Esophagus mucosa (tissue), 1 donor: ENCODE measurements at places on chromosomes 16 and 17.

- ATAC-seq: no peak
Observed at GRCh38 chr16:89099905-89100304, 6.3 kb downstream of the ACSF3 start.

GRCh38 chr17:36566081-36566480 is 21.4 kb downstream of the GGNBP2 start:
- no peak for ATAC-seq

DNA sequence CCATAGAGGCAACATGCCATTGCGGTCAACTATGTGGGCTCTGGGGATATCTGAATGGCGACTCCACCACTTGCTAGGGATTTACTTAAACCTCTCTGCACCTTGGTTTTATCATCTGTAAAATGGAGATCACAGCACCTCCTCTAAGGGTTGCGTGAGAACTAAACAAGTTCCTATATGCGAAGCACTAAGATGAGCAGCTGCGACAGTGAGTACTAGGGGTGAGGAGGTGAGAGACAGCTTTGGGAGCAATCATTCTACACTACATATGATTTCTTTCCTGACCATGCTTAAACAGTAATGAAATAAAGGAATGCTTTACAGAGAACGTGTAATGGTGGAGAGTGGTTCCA is 61.4 kb downstream of the CREBBP start:
- ATAC-seq: no peak

DNA sequence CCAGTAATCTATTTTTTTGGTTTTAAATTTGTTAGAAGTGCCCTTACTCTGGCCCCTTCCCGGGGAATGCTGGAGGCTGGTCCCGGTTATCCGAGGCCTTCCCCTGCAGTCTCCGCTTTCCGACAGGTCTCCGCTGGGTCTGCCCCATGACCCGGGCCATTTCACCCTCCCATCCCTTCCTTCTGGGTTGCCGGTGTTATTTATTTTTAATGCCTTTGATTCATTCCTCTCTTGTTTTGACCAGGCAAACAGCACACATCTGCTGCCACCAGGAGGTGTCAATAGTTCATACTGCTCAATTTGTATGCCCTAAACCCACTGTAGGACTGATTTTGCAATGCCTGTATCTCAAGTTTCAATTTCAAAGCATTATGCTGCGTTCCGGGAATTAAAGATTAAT is 113.2 kb upstream of the IRX5 start:
- no peak for ATAC-seq

DNA sequence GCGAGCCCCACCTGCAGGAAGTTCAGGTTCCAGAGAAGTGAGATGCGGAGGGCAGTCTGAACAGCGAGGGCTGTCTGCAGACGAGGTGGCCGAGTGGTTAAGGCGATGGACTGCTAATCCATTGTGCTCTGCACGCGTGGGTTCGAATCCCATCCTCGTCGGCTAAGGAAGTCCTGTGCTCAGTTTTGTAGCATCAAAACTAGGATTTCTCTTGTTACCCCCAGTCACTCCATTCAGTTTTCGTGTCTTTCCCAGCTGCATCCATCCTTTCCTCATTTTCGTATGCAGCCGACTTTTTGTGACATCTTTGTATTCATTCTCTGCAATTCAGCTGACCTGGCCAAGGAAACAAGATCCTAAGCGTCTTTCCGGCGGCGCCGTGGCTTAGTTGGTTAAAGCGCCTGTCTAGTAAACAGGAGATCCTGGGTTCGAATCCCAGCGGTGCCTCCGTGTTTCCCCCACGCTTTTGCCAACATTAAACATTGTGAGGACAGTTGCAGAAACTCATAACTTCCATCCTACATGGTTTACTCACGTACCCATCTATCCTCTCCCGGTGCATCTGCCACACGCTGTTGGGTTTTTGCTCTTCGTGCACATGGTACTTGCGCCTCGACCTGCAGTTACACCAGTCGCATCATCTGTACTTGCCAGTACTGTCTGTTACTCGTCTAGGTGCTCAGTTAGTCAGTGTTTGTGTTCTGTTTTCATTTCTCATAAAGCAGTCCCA is 3.0 kb downstream of the BORCS6 start:
- peak; percentile 68 for ATAC-seq

GRCh38 chr17:28563475-28563874 is 7.8 kb downstream of the PIGS start:
- ATAC-seq: peak; percentile 12
